ENCODE measurements at places on chromosomes 2 and 18.

DNA sequence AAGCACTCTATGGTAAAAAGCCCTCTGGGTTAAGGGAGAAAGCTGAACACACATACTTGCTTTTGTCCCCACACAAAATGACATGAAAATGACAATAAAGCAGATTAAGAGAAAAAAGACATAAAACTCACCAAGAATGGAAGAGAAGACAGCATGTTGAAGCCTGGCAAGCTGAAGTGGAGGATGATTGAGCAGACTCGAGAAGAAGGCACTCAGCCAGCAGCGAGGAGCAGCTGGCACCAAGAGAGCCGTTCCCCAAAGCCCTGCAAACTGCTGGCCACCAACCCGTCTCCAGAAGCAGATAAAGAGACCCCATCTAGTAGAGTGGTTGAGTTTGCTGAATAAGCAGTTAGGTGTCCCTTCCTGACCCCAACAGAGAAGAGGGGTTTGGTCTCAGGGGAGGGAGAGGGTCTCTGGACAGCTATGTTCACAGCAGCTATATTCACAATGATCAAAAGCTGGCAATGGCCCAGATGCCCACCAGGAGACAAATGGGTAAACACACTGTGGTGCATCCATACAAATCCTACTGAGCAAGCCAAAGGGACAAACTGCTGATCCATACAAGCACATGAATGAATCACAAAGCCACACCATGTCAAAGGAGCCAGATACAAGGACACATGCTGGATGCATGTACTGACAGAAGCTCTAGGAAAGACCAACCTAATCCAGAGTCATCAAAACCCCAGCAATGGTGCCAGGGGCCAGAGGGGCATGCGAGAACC, 36.9 kb downstream of the FAM168B start:
- no peak for DNase-seq

GRCh38 chr2:37080689-37081088, 3.5 kb downstream of the HEATR5B start:
- no peak for DNase-seq

DNA sequence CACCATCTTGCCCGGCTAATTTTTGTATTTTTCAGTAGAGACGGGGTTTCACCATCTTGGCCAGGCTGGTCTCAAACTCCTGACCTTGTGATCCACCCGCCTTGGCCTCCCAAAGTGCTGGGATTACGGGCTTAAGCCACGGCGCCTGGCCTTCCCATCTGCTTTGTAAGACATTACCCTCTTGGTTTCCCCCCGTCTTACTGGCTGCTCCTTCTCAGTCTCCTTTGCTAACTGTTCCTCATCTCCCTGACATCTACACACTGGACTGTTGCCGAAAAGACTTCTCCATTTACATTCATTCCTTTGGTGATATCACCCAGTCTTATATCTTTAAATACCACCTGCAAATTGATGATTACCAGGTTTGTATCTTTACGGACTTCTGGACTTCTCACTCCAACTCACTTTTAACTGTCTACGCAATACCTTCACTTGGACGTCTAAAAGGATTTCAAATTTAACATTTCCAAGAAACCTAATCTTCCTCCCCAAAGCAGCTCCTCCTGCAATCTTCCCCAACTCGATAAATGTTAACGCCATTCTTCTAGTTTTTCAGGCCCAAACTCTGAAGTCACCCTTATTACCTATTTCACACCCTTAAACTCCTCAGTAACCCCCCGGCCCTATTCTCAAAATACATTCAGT, 37.9 kb downstream of the YES1 start:
- DNase-seq, result no peak

- DNase-seq, result no peak
These were observed 25.1 kb downstream of the ADRA2B start for GRCh38 chr2:96091141-96091710.

DNA sequence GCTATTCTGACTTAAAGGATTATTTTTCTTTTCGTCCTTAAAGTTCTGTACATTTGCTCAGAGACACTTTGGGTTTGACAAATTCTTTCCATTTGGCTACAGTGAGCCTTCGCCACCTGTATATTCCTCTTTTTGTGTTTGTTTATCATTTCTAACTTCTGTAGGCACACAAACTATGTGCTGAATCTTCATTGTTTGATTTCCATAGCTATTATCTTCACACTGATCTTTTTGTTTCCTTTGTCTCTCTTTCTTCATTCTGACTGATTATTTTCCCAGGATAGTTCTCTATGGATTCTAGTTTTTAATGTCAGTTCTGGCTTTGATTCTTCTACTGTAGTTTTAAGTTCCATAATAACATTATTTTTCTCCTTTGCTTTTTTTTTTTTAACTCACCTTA, 350.2 kb downstream of the ZNF521 start:
- no peak for DNase-seq

DNA sequence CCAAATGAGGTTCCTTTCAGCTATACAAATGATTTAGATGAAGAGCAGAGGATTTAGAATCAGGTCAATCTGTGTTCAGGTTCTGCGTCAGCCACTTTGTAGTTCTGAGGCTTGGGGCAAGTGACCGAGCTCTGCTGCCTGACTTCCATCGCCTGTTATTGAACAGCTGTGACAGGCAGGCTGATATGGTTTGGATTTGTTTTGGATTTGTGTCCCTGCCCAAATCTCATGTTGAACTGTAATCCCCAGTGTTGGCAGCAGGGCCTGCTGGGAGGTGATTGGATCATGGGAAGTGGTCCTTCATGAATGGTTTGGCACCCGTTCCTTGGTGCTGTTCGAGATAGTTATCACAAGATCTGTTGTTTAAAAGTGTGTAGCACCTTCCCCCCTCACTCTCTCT, 18.6 kb downstream of the TYMS start:
- DNase-seq, result no peak

- no peak for DNase-seq
These were observed 16.8 kb upstream of the MBOAT2 start for GRCh38 chr2:9020267-9020666.

- no peak for DNase-seq
These were observed 87.5 kb upstream of the ALKAL2 start for GRCh38 chr2:375270-375955.

DNA sequence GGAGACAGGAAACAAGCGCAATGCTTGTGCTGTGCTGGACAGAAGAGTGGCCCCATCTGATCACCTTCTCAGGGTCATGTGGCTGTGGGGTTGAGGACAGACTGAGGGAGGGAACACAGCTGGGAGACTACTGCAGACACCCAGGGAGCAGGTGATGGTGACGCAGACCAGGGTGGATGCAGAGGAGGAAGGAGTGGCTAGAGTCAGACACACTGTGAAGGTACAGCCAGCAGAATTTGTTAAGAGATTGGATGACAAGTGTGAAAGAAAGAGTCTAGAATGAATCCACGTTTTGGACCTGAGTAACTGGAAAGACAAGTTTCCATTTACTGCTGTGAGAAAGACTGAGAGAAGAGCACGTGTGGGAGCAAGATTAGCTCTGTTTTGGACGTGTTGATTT, 15.9 kb upstream of the POMC start:
- no peak for DNase-seq

DNA sequence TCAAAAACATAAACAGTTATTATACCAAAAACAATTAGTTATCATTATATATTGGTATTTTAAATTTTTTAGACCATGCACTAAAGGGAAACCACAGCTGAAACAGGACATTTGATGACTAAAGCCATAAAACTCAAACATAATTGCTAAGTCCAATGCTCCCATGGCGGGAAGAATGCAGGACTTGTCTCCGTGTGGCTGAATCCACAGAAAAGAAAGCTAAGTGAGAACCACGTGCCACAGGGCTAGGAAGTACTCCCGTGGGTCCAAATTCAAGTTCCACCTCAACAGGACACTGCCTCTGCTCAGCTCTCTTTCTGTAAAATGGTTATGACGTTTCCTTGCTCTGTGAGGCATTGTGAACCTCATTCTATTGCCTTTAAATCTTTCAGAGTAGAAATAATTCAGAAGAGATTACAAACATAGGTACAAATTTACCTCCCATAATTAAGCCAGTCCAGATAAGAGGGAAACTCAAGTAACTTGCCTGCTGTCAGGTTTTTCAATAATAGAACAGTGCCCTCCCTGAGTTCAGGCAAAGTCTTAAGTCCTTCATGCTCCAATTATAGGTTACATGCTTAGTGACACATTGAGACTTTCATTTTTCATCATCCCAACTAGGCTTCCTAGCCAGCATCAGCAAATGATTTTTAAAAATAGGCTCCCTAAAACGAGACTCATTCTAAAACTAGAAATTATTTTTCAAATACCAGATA, 36.7 kb downstream of the FTCDNL1 start:
- no peak for DNase-seq

DNA sequence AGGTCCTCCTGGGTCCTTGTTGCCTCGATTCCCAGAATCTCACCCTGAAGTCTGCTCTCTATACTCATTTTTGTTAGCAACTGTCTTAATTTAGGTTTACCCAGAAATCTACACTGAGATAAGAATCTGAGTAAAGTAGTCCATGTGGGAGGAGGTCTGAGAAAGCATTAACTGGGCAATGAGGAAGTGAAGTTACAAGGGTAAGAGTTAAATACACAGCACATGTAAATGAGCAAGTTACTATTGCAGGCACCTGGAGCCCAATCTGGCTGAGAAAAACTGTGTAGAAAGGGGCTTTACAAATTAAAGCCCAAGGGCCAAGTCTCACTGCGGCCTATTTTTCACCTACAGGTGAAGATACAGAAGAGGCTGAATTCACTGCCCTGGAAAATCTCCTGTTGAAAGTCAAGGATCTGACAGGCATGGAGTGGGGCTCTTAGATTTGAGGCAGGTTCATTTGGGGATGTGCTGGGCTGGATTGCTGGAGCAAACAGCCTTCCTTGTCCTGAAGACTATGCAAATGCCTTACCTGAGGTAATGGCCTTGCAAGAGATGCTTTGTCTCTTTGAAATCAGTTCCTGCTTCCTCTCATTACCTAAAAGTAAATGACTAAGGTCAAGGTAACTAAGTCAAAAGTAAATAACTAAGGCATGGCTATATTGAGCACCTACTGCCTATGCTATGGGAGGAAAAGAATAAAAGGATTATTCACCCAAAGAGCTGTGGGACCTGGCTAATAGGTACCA, 84.4 kb upstream of the DYNAP start:
- DNase-seq, result no peak

- no peak for DNase-seq
These were observed 43.7 kb upstream of the IGFBP5 start for GRCh38 chr2:216739035-216739434.

DNA sequence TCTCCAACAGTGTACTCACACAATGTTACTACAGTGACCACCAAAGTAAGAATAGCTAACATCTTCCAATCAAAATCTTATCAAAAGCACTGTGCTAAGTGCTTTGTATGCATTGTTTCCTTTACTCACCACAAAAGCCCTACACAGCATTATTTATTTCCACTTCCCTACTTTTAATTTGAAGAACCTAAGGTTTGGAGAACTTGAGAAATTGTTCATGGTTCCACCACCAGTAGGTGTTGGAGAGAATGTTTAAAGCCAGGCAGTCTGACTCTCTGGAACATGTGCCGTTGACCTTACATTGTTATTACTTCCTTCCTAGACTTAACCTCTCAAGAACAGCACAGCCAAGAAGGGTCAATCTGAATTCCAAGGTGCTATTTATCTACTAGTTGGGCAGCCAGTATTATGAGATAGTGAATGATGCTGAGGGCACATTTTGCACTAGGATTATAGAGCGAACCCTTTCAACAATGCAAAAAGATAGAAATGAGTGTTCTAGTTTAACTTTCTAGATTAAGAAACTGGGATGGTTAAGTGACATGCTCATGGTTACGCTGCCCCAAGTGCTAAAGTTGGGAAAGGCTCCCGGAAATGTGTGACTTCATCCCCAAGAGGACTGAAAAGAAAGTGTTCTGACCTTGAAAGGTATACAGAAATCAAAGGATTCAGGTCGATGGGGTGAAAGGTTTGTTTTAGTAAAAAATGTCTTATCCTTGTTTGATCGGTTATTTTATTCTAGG, 55.2 kb upstream of the FAM136A start:
- no peak for DNase-seq

- peak; percentile 58 for DNase-seq
These were observed 74.2 kb downstream of the VIT start for GRCh38 chr2:36770542-36771287.

DNA sequence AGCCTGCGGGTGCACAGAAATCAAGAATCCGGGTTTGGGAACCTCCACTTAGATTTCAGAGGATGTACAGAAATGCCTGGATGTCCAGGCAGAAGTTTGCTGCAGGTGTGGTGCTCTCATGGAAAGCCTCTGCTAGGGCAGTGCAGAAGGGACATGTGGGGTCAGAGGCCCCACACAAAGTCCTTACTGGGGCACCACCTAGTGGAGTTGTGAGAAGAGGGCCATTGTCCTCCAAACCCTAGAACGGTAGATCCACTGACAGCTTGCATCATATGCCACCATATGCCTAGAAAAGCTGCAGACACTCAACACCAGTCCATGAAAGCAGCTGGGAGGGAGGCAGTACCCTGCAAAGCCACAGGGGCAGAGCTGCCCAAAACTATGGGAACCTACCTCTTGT, 833.0 kb downstream of the TMEM182 start:
- no peak for DNase-seq

DNA sequence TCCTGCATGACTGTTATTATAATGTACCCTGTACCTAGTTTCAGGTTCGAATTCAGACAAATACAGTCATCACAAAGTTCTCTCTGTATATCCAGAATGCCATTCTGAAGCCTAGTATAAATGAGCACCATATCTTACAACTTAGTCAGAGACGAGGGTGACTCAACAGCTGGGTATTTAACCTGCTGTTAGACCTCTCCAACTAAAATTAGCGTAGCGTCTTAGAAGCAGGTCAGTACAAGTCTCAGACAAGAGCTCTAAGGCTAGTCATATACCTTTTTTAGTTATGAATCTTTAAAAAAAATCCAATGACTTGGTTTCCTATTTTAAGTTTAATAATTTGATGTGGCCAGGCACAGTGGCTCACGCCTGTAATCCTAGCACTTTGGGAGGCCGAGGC, 74.1 kb downstream of the CABYR start:
- no peak for DNase-seq

DNA sequence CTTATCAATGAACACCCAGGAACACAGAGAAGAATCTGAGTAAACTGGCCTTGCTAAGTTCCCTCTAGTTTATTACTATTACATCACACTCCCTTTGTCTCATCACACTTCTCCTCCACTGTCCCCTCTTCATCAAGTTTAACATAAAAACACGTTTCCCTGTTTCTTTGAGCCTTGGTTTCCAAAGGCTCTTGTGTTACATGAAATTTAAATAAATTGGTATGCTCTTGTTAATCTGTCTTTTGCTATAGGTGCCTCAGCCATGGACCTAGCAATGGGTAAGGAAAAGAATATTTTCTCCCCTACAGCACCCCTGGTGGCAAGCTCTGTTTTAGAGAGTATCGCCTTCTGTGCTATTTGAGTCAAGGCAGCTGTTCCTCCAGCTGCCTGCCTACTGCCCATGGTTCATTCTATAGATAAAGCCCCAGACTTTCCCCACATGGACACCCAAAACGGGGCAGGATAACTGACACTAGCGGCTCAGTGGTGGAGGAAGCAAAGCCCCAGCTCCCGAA, 31.8 kb downstream of the TGIF1 start:
- peak; percentile 19 for DNase-seq

GRCh38 chr18:31657823-31658669, 26.3 kb downstream of the B4GALT6 start:
- DNase-seq, result peak; percentile 39

All from stimulated activated naive CD8-positive, alpha-beta T cell treated with anti-CD3 and anti-CD28 coated beads, Interleukin-15, Interleukin-2, amounts not matched to agents 100 U/mL and 50 U/mL, for 24 hours (primary cell).